Anterior cingulate cortex (tissue), 58 donors: ENCODE measurements at places on chromosomes 3 and 15.
A peak's percentile ranks its signal among the peaks of the same experiment; 100 is the strongest.

GRCh38 chr15:43911235-43911781 lies 84.5 kb downstream of the WDR76 start:
- peak; percentile 70 for DNase-seq

GRCh38 chr3:8282541-8283165 lies 219.0 kb upstream of the LMCD1 start:
- DNase-seq, result no peak

DNA sequence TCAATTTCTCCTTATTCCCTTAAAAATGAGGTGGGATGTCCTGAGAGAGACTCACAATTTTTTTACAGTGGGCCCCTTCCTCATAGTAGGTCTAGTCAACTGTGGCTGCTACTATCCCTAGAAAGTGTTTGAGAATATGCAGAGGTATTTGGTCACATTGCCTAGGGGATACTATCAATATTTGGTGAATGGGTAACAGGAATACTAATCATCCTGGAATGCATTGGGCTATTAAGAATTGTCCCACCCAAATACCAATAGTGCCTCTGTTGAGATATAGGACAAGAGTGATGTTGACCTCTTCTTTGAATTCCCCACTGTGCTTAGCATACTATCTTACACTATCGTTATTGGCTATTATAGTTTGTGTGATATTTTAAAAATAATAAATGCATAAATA lies 389.4 kb downstream of the DIPK2A start:
- DNase-seq, result no peak

DNA sequence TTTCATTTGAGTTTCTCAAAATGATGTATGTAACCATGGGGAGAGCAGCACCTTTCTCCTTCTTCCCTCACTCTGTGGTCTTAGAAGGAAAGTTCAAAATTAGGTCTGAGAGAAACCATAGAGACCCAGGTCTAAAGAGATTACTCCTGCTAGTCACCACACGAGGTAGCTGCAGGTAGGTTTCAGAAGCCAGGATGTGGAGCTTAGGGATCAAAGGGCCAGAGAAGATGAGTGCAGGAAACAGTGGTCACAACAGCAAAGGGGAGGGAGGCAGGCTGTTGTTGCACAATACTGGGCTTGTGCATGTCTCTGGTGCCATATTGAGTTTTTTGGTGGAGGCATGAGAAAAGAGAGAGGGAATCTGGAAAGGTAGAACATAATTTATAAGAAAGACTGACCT lies 583.6 kb downstream of the AGBL1 start:
- no peak for DNase-seq

- no peak for DNase-seq
Observed at GRCh38 chr3:55718074-55718473, 231.0 kb upstream of the WNT5A start.

DNA sequence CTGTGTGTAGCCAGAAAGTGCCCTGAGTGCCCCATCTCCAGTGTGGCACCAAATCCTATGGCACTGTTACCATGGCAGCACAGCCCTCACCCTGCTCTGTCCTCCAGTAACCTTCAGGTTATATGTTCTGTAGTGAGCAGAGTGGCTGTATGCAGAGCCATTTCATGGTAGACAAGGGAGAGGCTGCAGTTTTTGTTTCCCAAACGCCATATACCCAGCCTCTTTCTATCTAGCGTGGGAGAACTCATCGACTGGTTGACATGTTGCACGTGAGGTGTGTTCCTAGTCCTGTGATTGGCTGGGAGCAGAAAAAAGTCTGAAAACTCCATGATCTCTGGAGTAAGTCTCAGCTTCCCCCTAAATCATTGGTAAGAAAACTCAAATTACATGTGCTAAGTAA lies 2.0 kb downstream of the SIDT1 start:
- no peak for DNase-seq

DNA sequence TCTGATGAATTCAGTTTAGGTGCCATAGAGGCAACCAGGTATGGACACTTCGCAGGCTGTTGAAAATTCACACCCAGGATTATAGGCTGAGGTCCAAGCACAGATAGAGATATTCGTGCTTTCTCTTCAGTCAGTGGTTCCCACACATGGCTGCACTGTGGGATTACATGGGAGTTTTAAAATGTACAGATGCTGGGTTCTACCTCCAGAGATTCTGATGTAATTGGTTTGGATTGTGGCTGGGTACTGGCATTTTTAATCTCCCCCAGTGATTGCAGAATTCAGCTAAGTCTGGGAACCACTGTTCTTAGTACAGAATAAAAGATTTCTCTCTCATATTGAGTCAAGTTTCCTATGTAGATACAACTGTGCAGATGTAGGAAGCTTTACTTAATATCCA lies 91.6 kb downstream of the FOXB1 start:
- DNase-seq, result no peak

- no peak for DNase-seq
Observed at GRCh38 chr3:184377882-184378445, at the start of gene THPO. THPO (minus strand) TSS chr3:184378207; CDS start chr3:184376259, 1,948 bp downstream.
